ENCODE measurements at places on chromosomes 1 and 21.

DNA sequence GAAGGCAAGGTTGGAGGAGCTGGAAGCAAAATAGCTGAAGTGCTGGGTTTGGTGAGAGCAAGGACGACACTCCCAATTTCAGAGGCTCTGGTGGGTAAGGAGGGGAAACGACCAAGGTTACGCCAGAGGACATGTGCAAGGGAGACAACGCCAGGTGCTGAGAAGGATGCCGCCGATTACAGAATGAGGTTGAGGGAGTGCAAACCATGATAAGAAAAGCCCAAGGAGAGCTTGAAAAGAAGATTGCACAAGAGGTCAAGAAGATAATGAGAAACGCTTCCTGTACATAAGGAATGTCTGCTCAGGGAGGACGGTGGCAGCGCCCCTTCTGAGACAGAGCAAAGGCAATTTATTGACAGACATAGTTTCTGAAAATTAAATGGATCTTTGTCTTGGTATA is 382.0 kb upstream of the PROX1 start:
- no peak for DNase-seq

DNA sequence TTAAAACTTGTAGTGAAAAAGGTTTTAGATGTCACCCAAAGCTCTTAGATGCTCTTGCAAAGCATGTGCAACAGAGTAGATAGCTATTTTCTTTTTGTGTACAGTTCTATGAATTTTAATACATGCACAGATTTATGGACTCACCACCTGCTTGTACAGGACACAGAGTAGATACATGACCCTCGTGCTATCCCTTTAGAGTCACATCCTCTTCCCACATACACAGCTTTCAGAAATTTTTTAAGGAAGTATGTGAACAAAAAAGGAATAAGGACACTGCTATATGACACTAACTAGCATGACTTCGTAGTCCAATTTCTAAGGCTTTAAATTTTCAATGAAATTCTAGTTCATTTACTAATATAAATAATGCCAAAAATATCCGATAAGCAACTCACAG is 60.9 kb downstream of the ABL2 start:
- no peak for DNase-seq

DNA sequence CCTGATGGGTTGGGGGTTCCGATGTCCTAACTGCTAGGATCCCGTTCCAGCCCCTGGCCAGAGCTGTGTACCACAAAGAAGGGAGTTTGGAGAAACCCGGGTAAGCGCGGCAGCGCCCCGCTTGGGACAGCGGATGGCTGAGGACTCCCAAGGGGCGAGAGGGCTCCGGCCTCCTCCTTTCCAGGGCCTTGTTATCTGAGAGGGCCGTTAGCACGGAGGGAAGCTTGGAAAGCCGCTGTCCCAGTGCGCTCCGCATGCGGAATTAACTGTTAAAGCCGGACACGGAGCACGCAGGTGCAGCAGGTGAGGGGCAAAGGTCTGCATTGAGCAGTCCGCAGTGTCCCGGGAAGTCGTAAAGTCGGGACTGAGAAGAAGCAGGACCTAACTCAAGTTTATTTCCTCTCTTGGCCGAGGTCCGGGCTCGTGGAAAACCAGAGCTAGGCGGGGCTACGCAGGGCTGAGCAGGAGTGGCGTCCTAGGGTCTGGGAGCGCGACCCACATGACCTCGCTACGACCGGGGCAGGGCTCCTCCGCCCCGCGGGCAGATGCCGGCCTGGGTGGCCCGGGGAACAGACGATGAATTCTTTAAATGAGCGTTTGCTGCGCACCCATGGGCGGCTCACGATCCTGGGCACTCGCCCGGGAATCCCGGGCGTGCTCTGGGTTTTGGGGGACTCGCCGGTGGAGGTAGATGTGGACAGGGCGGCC is 4.5 kb downstream of the LHX4 start:
- no peak for DNase-seq

GRCh38 chr1:115764541-115764940 is 4.0 kb downstream of the CASQ2 start:
- DNase-seq, result no peak

GRCh38 chr1:244154872-244155531 is 103.9 kb downstream of the ZBTB18 start:
- DNase-seq, result no peak

- DNase-seq, result no peak
Measured at GRCh38 chr1:48261881-48262400, 39.4 kb downstream of the SLC5A9 start.

GRCh38 chr1:226654046-226654667 is 84.9 kb downstream of the ITPKB start:
- no peak for DNase-seq

- no peak for DNase-seq
Measured at GRCh38 chr1:119861547-119861946, 34.8 kb downstream of the ADAM30 start.

- peak; percentile 80 for DNase-seq
Measured at GRCh38 chr1:54581621-54582035, 33.6 kb downstream of the ACOT11 start.

- no peak for DNase-seq
Measured at GRCh38 chr1:150626150-150626549, 3.3 kb downstream of the ENSA start.

- DNase-seq, result no peak
Measured at GRCh38 chr1:220770245-220770913, 16.3 kb upstream of the MTARC1 start.

DNA sequence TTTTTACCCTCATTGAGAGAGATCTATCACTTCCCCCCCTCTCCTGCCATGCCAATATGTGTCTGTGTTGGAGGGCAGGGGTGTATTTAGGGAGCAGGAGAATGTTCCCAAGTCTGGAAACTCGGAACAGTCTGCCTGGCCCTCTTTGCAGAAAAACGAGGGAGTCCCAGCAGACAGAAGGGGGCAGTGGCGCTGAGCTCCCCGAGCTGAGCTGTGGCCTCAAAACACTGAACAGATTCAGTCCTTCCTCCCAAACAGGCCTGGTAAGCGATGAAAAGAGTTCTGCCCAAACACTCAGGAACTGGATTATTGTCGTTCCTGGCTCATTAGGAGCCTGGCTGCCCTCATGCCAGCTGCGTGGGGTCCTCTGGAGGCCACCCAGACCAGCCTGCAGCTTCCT is 981 bp downstream of the CLDN14 start:
- DNase-seq, result no peak

GRCh38 chr1:160017592-160017991 is 14.2 kb downstream of the PIGM start:
- DNase-seq, result no peak

- DNase-seq, result no peak
Measured at GRCh38 chr1:109040627-109040988, 1.3 kb downstream of the WDR47 start.

DNA sequence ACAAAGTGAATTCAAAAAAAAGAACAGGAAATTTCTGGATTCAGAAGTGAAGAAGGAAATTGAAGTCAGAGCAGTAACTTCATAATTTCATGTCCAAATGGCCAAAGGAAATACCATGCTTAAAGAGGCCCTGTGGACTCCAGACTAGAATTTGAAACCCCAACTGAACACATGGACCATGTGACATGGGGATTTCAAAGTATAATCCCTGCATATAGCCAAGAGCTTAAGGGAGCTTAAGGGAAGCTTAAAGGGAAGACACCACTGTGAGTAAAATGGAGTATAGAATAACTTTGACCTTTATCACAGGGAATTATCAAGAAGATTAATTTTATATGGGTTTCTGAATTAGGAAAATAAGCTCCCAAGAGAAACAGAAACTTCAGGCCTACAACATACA is 241.8 kb upstream of the POGK start:
- no peak for DNase-seq

DNA sequence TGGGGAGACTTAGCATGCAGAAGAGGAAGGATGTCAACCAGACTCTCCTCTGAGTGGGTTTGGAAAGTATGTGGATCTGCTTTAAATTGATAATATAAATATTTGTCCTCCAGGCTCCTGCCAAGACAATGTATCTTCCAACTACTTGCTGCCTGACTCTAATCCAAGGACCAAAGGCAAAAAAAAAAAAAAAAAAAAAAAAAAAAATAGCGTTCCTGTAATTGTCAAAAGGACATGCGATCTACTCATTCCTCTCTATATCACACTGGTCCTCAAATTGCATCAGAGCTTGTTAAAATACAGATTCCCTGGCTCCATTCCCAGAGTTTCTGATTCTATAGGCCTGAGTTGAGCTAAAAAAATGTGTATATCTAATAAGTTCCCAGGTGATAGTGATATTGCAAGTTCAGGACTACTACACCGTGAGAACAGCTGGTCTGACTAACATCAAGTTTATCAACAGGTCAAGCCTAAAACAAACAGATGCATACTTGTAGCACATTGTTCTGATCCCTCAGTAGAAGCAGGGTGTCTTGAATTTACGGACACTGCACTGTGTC is 141.3 kb downstream of the TNR start:
- no peak for DNase-seq

DNA sequence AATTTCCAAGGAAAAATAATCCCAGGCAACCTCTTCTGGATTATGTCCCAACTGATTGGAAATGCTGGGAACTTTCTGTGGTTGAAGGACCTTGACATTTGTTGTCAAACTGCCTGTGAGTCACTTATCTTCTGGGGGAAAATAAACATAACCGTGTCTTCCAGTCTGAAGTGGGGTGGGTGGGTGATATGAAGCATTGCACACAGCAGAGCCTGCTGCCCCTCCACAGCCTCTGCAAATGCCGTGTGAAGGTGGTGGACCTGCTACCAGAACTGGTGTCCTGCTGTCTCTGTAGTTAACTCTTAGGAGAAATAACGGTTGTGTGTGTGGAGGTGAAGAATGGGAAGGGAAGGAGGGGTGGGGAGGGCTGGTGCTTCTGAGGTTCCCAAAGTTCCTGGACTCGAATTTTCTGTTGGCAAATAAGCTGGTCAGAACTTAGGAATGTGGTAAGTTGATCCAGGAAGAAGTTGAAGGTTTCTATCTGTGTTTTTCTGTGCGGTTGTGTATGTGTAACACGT is 23.2 kb downstream of the GALNT2 start:
- DNase-seq, result no peak

- no peak for DNase-seq
Measured at GRCh38 chr1:158952416-158952815, 21.1 kb downstream of the PYHIN1 start.

DNA sequence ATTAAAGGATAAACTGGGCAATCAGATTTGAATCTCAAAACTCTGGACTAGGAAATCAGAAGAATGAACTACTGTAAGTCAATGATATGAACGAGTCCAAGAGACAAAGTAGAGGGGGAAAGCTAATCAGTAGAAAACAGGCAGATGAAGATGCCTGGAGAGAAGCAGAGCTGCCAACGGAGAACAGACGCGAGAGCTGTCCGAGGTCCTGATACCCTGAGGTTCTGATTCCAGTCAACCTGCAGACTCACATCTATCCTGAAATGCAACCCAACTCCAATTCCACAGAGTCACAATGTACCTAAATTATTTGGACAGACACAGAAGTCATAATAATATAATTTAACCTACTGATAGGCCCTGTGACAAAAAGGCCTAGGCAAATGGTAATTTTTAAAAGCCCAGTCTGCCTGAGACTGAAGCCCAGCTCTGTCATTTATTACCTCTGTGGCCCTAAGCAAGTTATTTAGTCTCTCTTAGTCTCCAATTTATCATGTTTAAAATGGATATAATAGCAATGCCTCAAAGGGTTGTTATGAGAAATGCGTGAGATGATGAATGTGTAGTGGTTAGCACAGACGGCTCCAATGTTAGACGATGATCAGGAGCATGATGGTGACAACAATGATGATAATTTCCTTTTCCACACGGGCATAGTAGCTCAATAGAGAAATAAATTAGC is 33.4 kb downstream of the RGS7 start:
- no peak for DNase-seq

- DNase-seq, result peak; percentile 69
Measured at GRCh38 chr21:45460611-45461368, 55.8 kb downstream of the COL18A1 start.

DNA sequence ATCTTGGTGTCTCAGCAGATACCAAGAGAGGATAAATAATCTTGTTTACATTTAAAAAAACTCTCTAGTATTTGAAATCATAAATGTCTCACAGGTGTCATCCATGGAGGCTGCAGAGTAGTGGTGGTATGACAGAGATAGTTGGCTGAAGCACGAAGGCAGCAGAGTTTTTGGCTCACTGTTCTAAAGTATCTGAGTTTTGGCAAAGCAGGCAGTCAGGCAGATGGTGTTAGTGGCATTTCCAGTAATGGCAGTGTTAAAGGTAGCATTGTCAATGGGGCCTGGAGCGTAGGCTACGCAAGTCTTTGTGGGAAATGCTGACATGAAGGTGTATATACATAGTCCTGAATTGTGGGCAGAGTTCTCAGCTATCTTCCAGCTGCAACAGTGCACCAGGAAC is 68.5 kb upstream of the HSD17B7 start:
- DNase-seq, result no peak

- DNase-seq, result no peak
Measured at GRCh38 chr1:115251340-115251748, 86.7 kb downstream of the NGF start.

GRCh38 chr1:185108321-185108720 is 48.4 kb downstream of the TRMT1L start:
- DNase-seq, result no peak

All from GM04504 (cell line).